ENCODE measurements at places on chromosomes 7 and 10.

GRCh38 chr7:152544481-152544927, 108.7 kb upstream of the KMT2C start:
- DNase-seq: no peak

DNA sequence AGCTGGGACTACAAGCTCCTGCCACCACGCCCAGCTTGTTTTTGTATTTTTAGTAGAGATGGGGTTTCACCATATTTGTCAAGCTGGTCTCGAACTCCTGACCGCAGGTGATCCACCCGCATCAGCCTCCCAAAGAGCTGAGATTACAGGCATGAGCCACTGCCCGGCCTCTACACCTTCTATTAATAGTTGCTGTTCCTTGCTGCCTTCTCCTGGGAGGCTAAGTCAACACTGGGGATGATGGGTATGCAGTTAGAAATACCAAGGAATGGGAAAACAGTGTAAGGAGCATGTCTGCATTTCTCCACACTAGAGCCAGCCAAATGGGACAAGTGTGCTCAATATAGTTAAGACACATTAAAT, 97.3 kb upstream of the PDLIM1 start:
- no peak for DNase-seq

- no peak for DNase-seq
Observed at GRCh38 chr7:121019018-121019417, 30.5 kb downstream of the CPED1 start.

DNA sequence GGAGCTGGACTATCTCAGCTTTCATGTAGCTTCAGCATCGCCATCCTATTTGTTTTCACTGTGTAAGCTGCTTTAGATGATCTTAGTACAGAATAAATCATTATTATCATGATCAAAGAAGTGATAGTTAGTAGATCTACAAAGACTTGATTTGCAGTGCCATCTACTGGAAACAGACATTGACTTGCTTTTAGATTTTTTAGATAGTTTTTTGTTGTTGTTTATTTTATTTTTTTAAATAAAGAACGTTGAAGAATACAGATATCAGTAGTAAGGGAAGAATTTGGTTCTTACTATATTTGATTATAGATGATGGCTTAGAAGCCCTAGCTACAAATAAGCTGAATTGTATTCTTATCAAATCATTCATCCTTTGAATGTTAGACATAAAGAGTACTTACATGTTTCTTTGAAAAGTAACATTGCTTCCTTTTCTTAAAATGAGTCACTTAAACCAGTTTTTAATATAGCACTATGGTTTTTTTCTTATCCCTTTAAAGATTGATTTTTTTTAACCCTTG, 6.3 kb upstream of the SFMBT2 start:
- no peak for DNase-seq

Measured in chondrocyte (in vitro differentiated cells).